Activated CD8-positive, alpha-beta memory T cell treated with anti-CD3 and anti-CD28 coated beads for 1 hour (primary cell): ENCODE measurements at places on chromosomes 12 and 14.

DNA sequence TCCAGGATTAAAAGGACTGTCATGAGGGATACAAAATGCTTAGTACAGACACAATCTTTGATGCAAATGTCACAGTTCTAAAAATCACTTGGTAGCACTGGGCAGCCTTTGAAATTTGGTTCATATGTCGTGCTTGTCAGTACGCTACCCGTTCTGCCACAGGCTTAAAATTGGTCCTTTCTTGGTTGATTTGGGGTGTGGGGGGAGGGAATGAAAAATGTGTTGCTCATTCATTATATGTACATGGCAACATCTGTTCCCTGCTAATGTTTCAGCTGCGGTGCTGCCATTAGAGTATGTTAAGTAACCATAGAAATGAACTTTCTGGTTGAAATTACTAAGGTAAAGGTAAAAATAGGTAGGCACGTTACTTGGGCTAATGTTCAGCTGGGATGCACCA is 155.4 kb upstream of the ARHGAP5 start:
- no peak for DNase-seq

- DNase-seq: no peak
These were observed 80.4 kb upstream of the DIO3 start for GRCh38 chr14:101480747-101481530.

DNA sequence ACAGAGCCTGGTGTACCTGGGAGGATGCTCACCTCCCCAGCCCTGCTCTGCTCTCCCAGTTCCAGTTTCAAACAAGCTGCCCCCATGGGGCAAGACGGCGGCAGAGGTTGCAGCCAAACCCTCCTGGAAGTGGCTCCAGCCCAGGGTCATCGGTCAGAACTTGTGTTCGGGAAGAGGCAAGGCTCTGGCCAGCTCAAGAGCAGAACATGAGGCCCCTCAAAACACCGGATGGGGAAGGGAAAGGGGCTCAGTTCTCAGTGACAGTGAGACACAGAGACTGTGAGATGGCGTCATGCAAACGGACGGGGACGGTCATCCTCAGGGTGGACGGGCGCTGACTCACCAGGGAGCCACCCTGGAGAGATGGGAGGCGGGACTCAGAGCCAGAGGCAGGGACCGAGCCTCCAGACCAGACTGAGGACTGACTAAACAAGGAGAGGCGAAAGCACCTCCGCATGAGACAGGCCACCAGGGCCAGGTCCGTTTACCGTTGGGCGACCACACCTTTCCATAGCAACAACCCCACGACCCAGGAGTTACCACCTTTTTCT is 63.9 kb upstream of the GALNT9 start:
- DNase-seq: no peak

GRCh38 chr12:12278899-12279298 is 12.1 kb upstream of the LRP6 start:
- no peak for DNase-seq

- no peak for DNase-seq
These were observed 71.1 kb upstream of the SAV1 start for GRCh38 chr14:50739186-50739585.

- no peak for DNase-seq
These were observed 239.2 kb upstream of the CPNE8 start for GRCh38 chr12:39144613-39145061.

DNA sequence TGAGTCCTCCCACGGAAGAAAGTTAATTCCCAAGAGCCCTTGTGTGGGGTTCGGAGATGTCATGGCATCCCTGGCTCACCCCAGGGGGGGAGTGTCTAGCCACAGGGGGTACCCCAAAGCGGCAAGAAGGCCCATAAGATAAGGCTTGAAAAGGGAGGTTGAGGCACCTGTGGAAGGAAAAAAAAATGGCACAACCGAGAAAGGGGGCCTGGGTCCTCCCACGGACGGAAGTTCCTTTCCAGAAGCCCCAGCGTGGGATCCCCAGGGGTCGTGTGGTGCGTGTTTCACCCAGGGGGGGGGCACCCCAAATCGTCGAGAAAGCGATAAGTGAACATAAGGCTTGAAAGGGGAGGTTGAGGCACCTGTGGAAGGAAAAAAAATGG is 266.7 kb downstream of the ALG10 start:
- no peak for DNase-seq

GRCh38 chr14:102903889-102904512 is 18.5 kb upstream of the AMN start:
- DNase-seq: no peak

DNA sequence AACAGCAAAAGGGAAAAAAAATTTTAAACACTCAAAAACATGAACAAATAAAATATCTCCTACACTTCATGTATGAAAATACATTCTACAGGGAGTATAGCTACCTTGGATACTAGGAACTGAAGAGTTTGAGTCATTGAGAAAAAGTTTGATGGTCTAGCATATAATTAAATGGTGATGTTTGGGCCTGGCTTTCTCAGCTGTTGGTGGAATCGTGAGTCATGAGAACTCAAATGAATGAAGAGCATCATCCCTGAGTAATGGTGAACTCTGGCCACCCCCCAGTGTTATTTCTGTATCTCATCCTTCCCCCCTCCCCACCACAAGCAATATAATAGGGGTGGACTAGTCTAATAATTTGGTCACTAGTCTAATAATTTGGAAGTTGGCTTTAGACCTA is 6.7 kb upstream of the SLC6A15 start:
- DNase-seq: no peak

- no peak for DNase-seq
These were observed 23.1 kb downstream of the SLIRP start for GRCh38 chr14:77730976-77731497.

DNA sequence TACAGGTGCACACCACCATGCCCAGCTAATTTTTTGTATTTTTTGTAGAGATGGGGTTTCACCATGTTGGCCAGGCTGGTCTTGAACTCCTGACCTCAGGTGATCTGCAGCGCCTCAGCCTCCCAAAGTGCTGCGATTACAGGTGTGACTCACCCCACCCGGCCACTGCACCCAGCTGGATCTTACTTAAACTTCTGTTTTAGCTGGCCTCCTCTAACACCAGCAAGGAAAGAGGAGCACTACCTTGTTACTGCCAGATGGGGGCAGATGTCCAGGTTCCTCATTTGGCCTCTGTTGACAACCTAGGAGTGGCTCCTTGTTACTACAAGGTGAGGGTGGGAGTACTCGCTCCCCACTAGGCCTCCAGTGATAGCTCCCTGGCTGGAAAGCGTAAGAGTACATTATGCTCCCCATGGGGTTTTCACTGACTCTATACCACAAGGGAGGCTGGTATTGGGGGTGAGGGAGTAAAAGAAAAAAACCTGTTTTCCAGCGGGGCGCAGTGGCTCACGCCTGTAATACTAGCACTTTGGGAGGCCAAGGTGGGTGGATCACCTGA is 13.2 kb upstream of the ARF6 start:
- no peak for DNase-seq

GRCh38 chr12:94671917-94672316 is 21.6 kb upstream of the TMCC3 start:
- DNase-seq: no peak

DNA sequence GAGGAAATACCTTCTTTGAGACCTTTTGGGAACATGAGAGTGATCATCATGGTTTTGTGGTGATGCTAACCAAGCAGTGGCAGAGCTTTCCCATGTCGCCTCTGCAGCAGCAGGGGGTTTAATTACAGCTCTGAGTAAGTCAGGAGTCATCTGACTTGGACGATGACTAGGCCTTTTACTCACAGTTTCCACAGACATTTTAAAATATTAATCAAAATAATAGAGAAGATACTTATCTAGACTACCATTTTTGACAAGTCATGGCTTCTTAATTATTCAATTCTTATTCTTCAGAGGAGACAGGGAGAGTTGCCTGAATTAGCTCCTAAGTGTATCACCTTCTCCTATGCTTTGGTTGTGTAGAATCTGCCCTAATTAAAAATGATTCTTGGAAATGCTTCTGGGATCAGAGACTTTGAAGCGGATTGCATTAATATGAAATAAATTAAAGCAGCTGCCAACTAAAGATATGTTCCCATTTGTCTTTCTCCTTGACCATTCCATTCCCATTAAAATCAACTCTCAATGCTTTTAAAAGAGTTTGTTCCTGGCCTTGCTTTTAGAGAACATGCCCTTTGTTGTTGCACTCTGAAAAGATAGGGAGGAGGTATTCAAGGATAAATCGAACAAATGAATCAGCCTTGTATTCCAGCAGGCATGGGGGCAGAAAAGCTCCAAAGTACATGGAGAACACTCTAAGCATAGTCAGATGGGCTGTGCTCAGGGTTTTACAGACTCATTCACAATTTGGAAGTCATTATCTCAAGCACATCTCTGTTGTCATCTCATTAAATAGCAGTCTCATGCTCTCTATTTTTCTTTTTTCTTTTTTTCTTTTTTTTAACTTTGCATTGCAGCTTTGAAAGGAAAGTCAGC is 7.7 kb upstream of the IFNG-AS1 start:
- no peak for DNase-seq
